ENCODE measurements at places on chromosomes 2 and 18.

DNA sequence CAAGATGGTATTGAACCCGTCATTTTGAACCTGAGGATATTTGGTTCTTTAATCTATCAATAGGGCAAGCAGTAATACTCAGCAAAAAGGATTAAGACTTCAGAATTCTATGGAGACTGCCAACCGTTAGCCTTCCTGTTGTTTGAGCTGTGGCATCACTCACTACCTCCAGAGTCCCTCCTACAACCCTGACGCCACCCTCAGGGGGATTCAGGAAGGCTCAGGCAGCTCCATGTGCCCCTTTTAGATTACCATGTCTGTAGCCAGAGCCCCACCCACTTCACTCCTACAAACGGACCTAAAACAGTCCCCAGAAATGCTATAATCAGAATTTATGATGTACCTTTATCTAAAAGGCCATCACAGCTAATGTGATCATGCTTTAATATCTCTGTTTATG lies 172.9 kb downstream of the EPHA4 start:
- DNase-seq, result no peak

GRCh38 chr2:24793761-24794435 lies 673 bp downstream of the CENPO start:
- no peak for DNase-seq

DNA sequence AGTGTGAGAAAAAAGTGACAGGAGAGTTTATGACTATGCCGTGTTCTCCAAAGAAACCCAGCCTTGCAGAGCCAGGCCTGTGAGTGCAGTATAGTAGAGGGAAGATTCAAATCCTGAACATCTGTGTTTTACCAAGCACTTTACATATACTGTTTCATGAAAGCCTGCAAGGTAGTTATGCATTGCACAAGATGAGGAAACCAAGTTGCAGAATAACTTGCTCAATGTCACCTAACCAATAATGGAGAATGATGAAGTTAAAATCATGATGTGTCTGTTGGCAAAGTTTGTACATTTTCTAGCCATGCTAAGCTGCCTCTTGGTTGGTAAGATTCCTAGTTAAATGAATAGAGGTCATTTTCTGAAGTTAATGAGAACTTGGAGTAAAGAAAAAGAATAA lies 29.3 kb downstream of the SYT4 start:
- DNase-seq, result no peak

DNA sequence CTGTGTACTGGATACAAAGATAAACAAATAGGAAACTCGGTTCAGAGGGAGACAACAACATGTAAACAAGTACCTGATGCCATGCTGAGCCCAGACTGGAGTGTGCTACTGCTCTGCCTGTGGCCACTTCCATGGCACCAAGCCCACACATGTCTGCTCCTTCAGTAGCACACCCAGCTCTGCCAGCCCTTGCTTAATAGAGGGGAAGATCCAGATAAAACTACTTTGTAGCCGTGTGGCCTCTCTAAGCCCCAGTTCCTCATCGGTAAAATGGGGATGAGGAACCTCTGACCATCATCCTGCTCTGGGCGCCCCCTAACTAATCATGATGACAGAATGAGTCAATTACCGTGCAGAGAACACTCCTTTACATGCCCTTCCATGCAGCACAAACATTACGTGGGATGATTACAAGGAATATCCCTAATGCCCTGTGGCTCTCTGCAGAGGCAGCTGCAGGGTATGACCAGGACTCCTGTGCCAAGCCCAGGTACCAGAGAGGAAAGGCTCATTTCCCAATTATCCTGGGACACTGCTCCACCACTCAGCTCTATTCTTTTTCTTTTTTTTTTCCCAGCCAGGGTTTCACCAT lies 34.9 kb downstream of the DNMT3A start:
- no peak for DNase-seq

- no peak for DNase-seq
These were observed 131.5 kb downstream of the UXS1 start for GRCh38 chr2:106062627-106063026.

- no peak for DNase-seq
These were observed 42.3 kb downstream of the GULP1 start for GRCh38 chr2:188333751-188334524.
